ENCODE measurements at places on chromosomes 7 and 10.

DNA sequence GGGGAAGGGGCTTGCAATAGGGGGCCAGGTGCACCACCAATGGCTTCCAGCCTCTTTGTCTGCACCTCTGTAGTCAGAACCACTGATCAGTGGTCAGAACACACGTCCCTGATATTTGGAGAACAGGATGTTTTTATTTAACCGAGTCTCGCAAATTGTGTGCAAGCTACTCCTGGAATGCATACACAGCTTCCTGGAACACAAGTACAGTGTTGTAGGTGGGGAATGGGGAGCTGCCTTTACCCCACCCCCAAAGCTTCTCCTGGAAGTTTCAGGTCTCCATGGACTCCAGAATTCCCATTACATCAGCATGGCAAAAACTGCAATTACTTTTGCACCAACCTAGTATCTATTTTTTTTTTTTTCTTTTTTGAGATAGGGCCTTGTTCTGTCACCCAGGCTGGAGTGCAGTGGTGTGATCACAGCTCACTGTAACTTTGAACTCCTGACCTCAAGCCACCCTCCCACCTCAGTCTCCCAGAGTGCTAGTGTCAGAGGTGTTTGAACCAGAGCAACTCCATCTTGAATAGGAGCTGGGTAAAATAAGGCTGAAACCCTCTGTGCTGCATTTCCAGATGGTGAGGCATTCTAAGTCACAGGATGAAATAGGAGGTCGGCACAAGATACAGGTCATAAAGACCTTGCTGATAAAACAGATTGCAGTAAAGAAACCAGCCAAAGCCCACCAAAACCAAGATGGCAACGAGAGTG is 374.0 kb downstream of the CALN1 start:
- DNase-seq: no peak

- no peak for DNase-seq
Observed at GRCh38 chr7:67809586-67809985, 813.0 kb downstream of the TYW1 start.

DNA sequence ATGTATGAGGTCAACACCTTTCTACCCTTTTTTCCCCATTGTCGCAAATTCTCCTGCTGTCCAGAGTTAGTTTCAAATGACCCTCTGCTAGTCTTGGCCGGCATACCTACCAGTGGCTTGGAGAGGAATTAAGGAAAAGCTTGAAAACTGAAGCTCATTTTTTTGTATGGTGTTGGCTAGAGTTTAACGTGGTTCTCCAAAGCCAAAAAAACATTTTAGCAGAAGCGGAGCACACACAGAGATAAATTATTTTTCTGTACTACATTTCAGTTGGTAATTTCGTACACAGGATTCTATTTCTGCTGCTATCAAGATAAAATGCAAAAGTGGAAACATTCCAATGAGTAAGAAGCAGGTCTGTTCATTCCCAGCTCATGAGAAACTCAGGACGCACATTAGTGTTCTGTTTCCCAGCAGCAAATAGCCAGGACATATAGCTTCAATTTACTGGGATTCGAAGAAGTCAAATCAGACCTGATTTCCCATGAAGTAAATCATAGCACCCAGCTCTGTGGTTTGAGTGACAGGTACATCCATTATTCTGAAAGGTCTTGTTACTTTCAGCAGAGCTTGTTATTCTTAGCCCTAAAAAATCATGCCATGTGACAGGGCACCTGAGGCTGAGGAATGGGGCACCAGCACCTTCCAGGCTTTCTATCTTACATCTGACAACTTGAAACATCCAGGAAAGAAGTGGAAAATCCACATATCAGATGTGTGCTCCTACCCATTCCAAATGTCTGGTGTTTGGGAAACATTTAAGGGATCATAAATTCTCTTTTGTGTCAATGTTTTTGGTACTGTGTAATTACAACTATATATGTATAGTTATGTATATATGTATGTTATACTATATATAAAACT is 215.9 kb upstream of the C7orf33 start:
- no peak for DNase-seq

DNA sequence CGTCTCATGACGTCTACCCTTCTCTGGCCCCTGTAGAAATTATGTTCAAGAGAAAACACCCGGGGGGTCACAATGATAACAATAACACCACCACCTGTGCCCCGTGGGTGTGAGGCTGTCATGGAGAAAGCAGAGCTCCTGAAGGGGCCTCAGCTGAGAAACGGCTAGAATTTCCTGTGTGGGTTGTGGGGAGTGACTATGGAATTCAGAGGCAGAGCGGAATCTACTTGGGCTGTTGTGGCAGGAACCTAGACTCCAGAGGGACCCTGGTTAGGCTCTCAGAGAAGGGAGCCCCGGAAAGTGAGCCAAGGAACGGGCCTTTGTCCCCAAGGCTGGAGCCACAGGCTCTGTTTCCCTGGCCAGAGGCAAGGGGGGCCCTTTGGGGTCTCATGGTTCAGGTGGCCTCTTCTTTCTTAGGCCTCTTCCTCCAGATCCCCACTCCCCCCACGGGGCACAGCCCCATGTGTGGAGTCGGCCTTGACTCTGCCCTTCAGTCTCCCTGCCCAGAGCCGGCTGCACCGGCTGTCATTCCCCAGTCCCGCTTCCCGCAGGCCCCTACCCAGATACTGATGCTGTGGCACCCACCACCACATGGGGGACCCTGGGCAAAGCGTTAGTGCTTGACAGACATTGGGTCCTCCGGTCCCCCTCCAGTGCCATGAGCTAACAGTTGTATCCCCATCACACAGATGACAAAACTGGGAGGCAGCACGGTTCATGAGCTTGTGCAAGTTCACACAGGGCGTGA is 6.5 kb upstream of the GIMAP8 start:
- DNase-seq: peak; percentile 27

- no peak for DNase-seq
Observed at GRCh38 chr10:113035732-113036312, 85.8 kb downstream of the TCF7L2 start.

DNA sequence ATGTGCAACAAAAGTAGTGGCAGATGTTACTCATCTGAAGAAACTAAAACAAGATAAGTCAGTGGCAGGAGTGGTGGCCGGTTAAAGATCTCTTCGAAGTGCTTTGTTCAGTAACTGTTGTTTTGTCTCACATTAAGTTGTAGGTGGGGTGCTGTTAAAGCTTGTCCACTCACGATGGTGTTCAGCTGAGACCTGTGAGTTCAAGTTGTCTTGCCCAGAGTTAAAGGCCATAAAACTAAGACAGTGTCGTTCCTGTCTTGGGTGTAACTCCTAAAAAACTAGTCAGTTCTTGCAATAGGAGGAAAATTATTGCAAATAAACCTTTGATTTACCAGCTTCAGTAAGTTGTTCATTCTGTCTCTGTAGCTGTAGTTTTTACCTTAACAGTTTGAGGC is 857 bp upstream of the FOXP2 start:
- DNase-seq: no peak

GRCh38 chr10:31133792-31134310 is 102.2 kb upstream of the ZNF438 start:
- no peak for DNase-seq

DNA sequence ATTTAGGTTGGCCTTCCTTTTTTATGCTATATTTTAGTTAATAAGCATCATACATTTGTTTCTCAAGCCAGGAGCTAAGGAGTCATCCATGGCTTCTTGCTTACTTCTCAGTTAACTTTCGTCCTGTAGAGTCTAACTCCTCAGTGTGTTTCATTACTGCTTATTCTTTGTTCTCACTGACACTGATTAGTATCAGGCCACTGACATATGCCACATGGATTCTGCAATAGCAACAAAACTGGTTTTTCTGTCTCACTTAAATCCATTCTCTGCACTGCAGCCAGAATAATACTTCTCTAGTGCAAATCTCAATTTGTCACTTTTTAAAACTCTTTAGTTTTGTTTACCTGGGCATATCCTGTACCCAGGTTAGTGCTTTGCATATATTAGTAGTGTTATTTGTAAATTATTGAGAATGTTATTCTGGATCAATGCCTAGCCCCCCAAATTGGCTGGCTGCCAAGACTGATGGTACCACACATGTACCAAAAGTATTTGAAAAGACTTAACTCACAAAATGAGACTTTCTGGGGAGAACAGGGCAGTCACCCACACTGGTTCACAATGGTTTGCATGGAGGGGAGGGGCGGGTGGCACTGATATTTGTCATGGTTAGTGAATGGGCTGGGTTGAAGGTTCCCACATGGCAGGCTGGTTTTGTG is 79.1 kb downstream of the CCSER2 start:
- DNase-seq: no peak

GRCh38 chr10:9175200-9175599 is 1120.7 kb downstream of the GATA3 start:
- no peak for DNase-seq

- no peak for DNase-seq
Observed at GRCh38 chr7:83271212-83272099, 108.8 kb upstream of the PCLO start.

DNA sequence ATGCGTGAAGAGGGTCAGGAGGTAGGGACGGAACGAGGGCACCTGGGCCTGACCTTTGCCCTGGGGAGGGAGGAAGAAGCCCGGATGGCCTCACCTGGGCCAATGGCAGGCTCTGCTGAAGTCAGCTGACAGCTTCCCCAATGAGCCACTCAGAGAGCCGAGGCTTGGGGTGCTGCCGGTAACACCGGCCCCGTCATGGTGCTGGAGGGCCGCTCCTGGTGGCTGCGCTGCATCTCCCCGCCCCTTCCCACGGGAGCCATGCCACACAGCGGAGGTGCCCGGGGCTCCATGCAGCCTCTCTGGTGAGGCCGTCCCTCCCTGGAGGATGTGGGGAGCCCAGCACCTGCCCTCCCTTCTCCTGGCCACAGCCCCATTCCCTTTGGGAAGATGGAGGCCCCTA is 17.6 kb upstream of the MICALL2 start:
- DNase-seq: no peak

DNA sequence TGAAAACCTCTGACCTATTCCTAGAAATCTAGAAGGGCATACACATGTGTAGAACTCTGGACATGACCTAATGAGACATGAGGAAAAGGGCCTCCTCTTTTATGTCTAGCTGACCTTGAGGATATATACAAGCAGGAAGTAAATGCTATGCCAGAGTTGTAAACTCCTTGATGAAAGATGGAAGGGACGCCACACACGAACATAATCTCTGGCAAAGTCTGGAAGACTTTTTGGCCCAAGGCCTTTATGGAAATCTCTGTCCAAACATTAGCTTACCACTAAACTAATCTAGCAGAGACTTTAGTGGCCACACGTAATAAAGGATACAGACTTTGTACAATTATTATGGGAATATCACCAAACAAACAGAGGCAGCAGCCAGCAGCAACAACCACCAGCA is 138.1 kb upstream of the THSD7A start:
- no peak for DNase-seq

DNA sequence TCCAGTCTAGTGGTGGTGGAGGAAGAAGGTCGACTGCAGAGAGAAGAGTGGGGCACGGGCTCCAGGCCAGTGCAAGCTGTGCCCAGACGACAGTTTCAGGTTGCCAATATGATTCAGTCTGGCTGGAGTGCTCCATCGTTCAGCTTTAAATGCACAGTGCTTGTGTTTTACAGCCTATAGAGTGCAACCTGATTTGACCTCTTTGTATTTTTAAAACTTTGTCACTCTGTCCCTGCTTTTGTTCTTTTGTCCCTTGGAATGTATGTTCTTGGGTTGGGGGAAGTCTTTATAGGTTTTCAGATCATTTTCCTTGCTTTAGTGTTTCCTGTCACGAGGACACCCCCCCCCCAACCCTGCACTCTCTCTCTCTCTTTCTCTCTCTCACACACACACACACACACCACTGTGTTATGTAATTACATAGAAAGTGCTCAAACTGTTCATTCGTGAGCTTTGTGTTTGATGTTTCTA is 198.0 kb downstream of the CAMK1D start:
- no peak for DNase-seq

DNA sequence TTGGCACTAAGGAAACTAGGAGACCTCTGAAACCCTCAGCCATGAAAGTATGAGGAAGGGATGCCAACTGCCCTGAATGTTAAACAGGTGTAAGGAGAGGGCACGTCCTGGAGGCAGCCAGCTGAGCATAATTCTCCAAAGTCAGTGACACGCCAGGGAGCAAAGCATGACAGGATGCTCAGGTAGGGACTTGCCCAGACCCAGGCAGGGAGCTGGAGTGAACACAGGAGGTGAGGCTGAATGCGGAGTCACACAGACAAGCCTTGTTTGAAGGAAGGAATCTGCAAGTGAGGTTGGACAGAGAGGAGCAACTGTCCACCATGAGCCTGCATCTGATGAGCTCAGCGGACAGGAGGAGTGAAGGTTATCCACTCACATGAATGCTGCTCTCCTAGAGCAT is 41.5 kb downstream of the KLRG2 start:
- DNase-seq: no peak

DNA sequence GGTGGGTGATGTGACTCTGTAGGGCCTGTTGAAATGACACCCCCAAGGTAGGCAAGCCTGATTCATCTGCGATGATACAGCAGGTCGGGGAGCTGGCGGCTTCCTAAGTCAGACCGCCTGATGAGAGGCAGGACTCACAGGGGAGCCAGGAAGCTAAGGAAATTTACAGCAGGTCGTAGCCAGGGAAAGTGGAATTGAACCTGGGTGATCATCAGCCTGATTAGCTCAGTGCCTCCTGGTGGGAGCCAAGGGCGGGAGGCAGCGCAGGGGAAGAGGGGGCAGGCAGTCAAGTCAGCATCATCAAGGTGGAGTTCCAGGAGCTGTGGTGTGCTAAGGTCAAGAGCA is 18.5 kb upstream of the TRIM56 start:
- DNase-seq: no peak

DNA sequence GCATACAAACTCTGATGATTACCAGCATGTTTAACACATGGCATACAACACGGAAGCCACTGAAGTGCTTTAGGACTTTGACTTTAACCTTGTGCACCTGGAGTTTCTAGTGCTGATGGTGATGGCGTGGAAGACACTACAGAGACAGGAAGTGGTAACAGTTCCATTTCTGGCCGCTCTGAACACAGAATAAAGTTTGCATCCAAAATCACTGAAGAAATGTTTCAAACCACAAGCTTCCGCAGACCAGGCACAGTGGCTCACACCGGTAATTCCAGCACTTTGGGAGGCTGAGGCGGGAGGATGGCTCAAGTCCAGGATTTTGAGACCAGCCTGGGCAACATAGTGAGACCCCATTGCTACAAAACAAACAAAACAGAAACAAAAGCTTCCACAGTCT is 40.3 kb upstream of the TNPO3 start:
- no peak for DNase-seq

DNA sequence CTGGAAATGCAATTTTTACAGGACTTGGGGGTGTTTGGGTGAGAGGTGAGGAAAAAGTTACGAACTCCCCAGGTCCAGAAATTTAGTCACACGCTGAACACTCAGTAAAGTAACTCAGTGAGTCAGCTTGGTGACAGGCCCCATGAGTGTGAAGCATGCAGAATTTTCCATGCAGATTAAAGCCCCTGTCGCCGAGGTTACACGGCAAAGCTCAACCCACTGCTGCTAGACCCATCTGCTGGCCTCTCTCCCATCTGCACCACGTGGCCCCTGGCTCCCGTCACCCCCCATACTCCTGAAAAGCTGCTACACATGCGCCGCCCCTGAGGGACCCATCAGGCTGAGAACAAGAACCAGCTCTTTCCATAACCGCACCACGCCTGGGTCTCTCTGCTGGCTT is 7.0 kb upstream of the MMP21 start:
- DNase-seq: no peak

- no peak for DNase-seq
Observed at GRCh38 chr7:111568419-111568818, 6.1 kb upstream of the IMMP2L start.

Measured in GDM1 (cell line).